Ureter (tissue), 1 donor: ENCODE measurements at places on chromosomes 13 and 19. TPM values are rescaled to one million over a fixed set of nuclear protein-coding genes. Genes with fewer than 3 reads are reported as not detected.

The PRX gene
- total RNA-seq: 3.2 TPM

The PLEKHF1 gene
- 27.1 TPM for total RNA-seq

The LILRA1 gene
- 0.34 TPM for total RNA-seq

The LIM2 gene
- not detected for total RNA-seq

The PALM gene
- total RNA-seq: 26.0 TPM

The SRRM5 gene
- 1.0 TPM for total RNA-seq

The MISP3 gene
- total RNA-seq: 4.3 TPM

The PCDH8 gene
- total RNA-seq: not detected

The BCAM gene
- 136 TPM for total RNA-seq

The SIGLECL1 gene
- total RNA-seq: not detected

The C13orf42 gene
- total RNA-seq: not detected

The SKA3 gene
- 0.60 TPM for total RNA-seq

The AP1M1 gene
- 56.6 TPM for total RNA-seq

- no peak for DNase-seq
Measured at GRCh38 chr19:38773469-38774177, at the start of gene LGALS7. TSS of gene LGALS7 (minus strand) at chr19:38773517. CDS start at chr19:38773492, 25 bp downstream.

- DNase-seq: no peak
Measured at GRCh38 chr13:90362707-90363106, 984.8 kb upstream of the MIR17HG start.

DNA sequence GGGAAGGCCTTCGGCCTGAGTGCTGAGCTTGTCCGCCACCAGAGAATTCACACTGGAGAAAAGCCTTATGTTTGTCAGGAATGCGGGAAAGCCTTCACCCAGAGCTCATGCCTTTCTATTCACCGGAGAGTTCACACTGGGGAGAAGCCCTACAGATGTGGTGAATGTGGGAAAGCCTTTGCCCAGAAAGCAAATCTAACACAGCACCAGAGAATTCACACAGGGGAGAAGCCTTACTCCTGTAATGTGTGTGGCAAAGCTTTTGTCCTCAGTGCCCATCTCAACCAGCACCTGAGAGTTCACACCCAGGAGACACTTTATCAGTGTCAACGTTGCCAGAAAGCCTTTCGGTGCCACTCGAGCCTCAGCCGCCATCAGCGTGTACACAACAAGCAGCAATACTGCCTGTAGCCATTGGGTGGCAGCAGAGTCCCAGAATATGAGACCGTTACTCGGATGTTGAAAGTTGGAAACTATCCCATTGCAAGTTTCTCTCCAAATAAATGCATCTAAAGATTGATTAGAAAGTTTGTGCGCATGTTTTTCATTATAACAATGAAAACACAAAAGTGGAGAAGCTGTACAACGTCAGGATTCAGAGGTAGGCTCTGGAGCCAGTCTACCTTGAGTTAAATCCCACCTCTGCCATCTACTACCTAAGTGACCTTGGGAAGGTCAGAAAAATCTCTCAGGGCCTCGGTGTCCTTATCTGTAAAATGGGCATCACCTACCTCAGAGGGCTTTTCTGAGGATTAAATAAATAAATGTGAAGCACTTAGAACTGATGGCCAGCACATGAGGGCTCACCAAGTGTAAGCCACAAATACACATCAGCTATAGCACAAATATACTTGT is 21.1 kb downstream of the ZNF473 start:
- DNase-seq: peak; percentile 57

- DNase-seq: peak; percentile 14
Measured at GRCh38 chr19:29375429-29376119, 150.2 kb upstream of the VSTM2B start.

GRCh38 chr13:40581277-40581579 is 85.2 kb downstream of the FOXO1 start:
- no peak for DNase-seq

- DNase-seq: no peak
Measured at GRCh38 chr13:39815345-39816111, 160.1 kb downstream of the COG6 start.

DNA sequence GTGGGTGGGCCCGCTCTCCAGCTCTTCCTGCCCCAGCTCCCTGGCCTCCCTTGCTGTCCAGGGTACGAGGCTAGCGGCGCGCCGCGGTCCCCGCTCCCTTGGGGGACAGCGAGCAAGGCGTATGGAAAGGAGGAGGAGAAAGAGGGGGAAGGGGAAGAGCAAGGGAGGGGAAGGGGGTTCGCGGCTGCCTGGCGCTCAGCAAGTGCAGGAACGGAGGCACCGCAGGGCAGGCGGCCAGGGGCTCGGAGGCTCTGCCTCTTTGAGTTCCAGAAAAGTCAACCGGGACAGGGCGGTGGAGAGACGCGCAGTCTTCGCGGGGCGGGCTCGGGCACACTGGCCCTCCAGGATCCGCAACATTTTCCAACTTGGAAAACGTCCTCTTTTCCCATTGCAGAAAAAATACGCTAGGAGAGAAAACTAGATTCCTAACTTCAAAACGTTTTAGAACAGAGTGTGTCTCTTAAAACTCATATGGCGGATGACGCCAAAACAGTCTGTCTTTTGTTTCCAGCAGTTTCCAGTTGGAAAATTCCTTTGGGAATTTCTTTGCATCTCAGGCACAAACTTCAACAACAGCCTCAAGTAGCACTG is 23.1 kb upstream of the TNFRSF19 start:
- peak; percentile 44 for DNase-seq

- DNase-seq: no peak
Measured at GRCh38 chr13:48506092-48506701, 26.7 kb downstream of the RCBTB2 start.

DNA sequence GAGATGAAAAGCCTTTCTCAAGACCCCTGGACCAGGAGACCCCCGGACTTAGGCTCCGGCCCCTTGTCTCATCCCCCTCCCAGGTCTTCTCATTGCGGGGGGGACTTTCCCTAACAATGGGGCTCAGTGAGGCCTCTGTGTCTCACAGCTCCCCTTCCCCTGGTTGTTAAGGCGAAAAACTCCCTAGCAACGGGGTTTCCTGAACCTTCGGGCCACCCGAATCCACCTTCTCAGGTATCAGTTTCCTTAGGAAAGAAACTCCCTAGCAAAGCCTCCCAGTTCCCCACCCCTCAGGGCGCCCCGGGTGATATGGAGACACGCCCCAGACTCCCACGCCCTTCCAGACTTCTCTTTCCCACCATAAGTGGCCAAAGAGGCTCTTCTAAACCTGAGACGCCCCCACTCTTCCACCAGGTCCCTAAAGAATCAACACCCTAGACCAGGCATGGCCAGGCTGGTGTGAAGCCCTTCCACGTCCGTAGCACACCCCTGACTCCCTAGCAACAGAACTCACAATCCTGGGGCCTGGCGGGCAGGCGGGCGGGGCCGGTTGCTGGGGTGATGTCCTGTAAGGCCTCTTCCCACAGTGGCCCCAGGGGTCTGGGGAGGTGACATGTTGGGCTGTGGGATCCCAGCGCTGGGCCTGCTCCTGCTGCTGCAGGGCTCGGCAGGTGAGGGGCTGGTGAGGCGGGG is at the start of gene TMEM190:
TSS of gene TMEM190 (plus strand) at position 586 of the 693 bp plus-strand sequence. CDS start at position 614, 28 bp downstream.
- no peak for DNase-seq

- peak; percentile 49 for DNase-seq
Measured at GRCh38 chr13:98143157-98143553, 261 bp downstream of the FARP1 start.

- DNase-seq: no peak
Measured at GRCh38 chr13:31007417-31007816, 75.0 kb downstream of the TEX26 start.

DNA sequence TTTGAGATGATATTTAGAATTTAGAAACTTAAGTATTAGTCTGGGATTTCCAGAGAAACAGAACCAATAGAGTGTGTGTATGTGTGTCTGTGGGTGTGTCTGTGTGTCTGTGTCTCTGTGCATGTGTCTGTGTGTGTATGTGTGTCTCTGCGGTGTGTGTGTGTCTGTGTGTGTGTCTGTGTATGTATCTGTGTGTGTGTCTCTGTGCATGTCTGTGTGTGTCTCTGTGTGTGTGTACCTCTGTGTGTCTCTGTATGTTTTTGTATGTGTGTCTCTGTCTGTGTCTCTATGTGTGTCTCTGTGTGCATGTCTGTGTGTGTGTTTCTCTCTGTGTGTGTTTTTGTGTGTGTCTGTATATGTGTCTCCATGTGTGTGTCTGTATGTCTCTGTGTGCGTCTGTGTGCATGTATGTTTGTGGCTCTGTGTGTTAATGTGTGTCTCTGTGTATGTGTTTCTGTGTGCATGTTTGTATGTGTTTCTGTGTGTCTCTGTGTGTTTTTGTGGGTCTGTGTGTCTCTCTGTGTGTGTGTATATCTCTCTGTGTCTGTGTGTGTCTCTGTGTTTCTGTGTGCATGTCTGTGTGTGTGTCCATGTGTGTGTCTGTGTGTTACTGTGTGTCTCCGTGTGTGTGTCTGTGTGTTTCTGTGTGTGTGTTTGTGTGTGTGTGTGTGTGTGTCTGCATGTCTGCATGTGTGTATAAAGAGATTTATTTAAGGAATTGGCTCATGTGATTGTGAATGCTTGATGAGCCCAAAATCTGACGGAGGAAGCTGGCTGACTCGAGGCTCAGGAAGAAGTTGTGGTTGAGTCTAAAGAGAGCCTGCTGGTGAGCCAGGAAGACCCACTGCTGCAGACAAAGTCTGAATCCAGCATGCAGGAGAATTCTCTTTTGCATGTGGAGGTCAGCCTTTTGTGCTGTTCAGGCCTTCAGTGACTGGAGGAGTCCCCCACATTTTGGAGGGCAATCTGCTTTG is 22.2 kb downstream of the GPR42 start:
- DNase-seq: no peak

GRCh38 chr19:6429419-6430221 is 3.9 kb downstream of the SLC25A41 start:
- no peak for DNase-seq

DNA sequence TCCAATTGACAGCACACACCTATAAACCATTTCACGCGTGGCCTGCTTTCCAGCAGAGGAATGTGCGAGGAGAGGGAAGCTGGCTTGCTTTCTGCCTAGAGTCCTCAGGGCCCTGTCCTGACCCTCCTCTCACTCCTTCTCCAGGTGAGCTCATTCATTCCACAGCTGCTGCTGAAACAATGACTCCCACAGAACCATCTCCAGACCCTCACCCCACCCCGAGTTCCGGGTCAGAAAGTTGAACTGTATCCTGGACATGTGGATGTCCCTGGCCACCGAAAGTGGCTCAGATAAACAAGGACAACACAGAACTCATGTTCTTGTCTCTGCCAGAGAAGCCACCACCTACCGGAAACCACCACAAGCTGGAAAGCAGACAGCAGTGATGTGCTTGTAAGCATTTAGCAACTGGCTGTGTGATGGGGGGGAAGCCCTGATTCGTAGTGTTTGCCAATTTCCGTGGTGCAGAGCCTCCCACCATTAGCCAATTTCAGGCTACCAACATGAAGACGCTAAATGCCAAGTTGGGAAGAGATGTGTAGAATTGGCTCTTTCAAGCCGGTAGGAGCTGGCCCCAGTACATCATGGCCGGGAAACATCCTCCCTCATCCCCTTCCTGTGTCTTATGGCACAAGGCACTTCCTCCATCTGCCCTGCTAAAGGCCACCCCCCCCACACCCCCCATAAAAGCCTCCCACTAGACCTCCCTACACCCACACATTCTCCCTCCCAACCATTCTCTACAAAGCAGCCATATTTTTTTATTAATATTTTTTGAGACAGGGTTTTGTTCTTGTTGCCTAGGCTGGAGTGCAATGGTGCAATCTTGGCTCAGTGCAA is 5.0 kb downstream of the SYCE2 start:
- DNase-seq: no peak

- no peak for DNase-seq
Measured at GRCh38 chr19:1700733-1701663, 48.6 kb upstream of the TCF3 start.

DNA sequence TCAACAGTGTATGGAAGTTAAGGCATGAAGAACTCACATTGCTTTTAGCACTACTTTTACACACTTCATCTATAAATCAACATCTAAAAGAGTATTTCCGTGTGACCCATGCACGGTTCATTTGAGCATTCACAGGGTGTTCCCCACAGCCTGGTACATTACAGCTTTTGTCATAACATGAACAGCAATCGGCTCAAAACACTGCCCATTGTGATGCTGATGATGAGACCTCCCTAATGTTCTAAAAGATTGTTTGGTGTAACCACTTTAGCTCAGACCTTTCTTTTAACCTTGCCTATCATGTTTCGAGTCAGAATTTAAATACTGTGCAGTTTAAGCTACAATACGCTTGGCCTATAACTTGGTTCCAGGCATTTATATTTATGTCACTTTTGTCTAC is 4.1 kb upstream of the KLF5 start:
- DNase-seq: no peak

GRCh38 chr13:71278512-71278911 is 588.5 kb downstream of the DACH1 start:
- no peak for DNase-seq

DNA sequence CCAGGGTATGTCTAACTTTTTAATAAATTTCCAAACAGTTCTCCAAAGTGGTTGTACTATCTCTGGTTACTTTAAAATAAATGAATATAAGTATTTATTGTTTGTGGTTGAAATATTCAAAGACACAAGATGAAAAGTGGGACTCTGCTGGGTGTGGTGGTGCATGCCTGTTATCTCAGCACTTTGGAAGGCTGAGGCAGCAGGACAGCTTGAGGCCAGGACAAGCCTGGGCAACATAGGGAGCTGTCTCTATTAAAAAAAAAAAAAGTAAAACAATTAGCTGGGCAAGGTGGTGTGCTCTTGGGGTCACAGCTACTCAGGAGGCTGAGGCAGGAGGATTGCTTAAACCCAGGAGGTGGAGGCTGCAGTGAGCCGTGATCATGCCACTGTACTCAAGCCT is 10.4 kb downstream of the PNMA8A start:
- no peak for DNase-seq

GRCh38 chr19:35124098-35125060 is 8.8 kb downstream of the FXYD3 start:
- DNase-seq: peak; percentile 95

- no peak for DNase-seq
Measured at GRCh38 chr13:45779901-45780300, 71.7 kb downstream of the SIAH3 start.

GRCh38 chr13:28865149-28865744 is 45.1 kb downstream of the MTUS2 start:
- no peak for DNase-seq

DNA sequence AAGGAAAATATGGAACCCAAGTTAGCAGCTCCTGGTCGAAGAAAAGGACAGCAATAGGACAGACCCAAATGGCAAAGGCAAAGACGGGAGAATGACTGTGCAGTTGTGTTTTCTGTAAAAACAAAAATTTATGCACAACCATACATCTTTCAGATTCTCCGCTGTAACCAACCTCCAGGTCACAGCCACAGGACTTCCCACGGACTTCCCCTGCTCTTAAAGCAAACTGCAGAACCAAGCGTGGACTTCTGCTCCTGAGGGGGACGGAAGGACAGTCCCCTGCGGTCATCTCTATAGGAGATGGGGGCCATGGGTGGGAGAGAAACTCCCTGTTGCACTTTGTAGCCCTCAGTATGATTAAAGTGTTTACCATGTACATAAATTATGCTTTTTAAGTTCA is 2.5 kb downstream of the GRTP1 start:
- DNase-seq: no peak
